ENCODE measurements at places on chromosomes 3 and 15.

- DNase-seq, result no peak
These were observed 38.8 kb upstream of the TNFSF10 start for GRCh38 chr3:172561897-172562640.

- DNase-seq, result no peak
These were observed 6.0 kb downstream of the PRKCI start for GRCh38 chr3:170228093-170228766.

DNA sequence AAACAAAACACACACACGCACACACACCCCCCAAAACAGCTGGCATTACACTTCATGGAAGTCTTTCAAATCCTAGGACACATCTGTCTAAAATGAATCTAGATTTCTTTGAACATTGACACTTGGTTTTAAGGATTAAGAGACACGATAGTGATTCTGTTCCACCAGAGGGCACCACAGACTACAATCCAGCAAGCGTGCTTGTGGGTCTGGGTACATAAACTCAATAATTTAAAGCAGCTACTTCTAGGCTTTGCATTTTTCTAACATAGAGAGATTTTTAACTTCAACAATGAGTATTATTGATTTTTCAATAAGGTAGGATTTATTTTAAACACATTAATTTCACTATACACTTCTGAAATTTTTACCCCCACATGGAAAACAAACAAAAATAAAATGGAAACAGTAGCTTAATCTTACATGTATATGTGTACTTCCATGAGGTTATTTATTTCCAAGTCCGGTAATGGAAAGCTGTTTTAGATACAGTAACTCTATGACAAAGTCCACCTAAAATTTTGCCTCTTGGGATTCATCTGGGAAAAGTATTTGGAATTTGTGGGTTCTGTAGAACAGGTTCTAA is 564.0 kb upstream of the TGFBR2 start:
- no peak for DNase-seq

DNA sequence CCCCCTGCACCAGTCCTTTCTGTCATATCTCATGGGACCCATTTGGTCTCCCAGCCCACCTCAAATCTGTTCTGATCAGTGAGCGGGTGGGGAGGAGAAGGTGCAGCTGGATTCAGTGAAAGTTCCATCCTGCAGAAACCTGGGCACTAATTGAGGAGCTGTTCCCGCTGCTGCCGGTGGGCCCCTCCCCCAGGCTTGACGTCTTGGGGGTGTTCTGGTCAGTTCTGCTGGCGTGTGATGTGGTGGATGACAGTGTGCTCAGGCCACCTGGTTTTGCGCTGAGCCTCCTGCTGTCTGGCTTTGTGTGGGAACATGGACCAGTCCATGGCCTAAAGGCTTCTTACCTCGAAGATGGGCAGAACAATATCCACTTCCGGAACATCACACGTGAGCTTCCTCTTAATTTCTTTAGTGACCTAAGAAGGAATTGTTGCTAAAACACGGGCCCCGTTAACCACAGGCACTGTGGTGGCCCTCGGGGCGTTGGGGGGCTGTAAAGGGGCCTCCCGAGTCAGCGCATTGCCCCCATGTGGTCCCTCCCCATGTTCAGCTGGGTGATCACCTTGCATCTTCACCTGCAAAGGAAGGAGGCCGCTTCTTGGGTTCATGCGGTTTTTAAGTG is 59.7 kb downstream of the RGMA start:
- DNase-seq, result peak; percentile 86

GRCh38 chr15:74156678-74157411 is 16.7 kb upstream of the ISLR start:
- DNase-seq, result no peak

DNA sequence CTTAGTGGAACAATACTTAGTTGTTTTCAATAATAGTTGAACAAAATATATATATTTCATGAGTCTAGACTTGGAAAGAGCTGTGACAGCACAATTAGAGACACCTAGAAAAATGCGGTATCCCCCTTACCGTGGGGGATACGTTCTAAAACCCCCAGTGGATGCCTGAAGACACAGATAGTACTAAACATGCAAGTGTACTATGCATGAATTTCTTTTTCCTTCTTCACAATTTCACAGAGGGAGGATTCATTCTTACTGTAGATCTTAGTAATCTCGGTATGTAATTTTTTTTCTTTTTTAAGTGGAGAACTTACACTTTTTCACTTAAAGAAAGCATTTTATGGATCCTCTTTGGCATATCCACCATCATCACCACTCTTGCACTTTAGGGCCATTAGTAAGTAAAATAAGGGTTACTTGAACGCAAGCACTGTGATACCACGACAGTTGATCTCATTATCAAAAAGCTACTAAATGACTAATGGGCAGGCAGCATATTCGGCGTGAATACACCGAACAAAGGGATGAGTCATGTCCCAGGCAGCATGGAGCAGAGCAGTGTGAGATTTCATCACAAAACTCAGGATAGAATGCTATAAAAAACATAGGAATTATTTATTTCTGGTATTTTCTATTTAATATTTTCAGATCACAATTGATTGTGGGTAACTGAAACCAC is 72.3 kb upstream of the ZNF280D start:
- no peak for DNase-seq

GRCh38 chr15:40743921-40744814 is 10.9 kb downstream of the RMDN3 start:
- DNase-seq, result no peak

DNA sequence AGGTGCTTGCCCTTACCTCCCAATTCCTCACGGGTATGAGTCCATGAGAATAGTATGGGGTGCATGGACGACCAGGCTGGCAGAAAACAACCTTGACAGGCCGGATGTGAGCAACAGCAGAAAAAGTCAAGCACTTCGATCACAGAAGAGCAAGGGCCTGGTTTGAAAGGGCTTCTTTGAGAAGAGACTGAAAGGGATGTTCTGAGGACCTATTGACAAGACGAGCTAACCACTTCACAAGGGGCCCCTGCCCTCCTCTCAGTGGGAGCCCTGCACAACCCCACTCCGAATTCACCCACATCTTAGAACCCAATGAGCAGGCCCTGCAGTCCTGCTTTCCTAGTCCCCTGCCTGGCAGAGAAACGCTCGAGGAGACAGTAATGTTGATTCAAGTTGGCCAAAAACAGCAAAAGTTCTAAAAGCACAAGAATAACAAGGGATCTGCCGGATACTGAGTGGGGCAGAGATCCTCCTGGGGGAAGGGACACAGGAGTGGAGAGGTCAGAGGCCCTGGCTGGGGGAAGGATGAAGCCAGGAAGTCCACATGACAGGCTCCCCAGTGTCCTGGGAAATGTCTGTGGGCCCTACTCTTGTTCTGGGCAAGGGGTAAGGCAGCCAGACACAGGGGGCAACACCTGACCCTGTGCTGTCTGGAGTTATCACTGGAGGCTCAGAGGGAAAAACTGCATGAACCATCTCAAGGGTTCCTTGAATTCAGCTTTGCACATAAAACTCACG is 14.8 kb upstream of the CX3CR1 start:
- DNase-seq, result no peak

- DNase-seq, result no peak
These were observed 199.2 kb downstream of the BCHE start for GRCh38 chr3:165638034-165638433.

- DNase-seq, result peak; percentile 61
These were observed 12.1 kb downstream of the HEG1 start for GRCh38 chr3:125043599-125044151.

GRCh38 chr15:23439513-23439912 is 7.5 kb downstream of the GOLGA6L2 start:
- no peak for DNase-seq

- DNase-seq, result no peak
These were observed 562.7 kb downstream of the GBE1 start for GRCh38 chr3:81198756-81199155.

GRCh38 chr3:59101231-59101736 is 51.5 kb upstream of the CFAP20DC start:
- DNase-seq, result no peak

DNA sequence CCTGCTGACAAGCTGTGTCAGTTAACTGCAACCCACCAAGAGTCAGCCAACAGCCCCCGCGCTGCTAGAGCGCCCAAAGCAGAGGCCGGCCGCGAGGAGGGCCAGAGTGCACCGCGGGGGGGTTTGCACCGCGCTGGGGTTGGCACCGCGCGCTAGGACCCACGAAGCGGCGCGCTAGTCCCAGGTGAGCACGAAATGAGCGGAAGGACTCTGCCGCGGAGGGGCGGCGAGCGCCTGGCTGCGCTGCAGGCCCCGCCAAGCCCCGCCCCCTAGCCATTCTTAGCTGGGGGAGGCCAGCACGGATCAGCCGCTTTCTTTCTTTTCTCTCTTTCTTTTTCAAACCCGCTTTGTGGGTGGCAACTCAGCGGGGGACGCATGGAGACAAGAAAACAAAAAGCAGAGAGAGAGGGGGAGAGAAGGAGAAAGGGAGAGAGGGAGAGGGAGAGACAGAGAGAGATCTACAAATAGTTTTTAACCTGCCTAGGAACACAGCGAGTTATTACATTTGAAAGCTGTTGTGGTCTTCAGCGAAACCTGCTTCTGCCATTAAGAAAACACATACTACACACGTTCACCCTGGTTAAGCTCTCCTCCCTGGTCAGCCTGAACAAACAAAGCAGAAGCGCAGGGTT is 6.9 kb upstream of the FOXB1 start:
- no peak for DNase-seq

- no peak for DNase-seq
These were observed 6.2 kb upstream of the EHD4 start for GRCh38 chr15:41978534-41978933.

- DNase-seq, result no peak
These were observed 332.7 kb downstream of the PDCD6IP start for GRCh38 chr3:34131091-34131490.

DNA sequence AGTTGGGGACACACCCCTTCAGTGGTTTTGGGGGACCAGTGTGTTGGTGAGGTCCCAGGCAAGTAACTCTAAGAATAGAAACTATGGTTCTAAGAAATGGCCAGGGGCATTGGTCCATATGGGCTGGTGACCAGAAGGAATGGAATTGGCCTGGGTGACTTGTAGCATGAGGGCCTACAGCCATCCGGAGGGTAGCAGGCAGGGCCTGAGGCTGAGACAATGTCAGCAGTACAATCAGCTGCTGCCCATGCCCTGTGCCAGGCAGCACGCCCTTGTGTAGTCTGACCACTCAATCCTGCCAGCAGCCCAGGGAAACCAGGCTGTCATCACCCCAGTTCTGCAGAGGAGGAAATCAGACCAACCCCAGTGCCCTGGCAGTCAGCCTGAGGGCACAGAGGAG is 100.6 kb downstream of the DNAJB8 start:
- DNase-seq, result no peak

GRCh38 chr3:139226731-139227130 is 117.1 kb upstream of the MRPS22 start:
- DNase-seq, result no peak

DNA sequence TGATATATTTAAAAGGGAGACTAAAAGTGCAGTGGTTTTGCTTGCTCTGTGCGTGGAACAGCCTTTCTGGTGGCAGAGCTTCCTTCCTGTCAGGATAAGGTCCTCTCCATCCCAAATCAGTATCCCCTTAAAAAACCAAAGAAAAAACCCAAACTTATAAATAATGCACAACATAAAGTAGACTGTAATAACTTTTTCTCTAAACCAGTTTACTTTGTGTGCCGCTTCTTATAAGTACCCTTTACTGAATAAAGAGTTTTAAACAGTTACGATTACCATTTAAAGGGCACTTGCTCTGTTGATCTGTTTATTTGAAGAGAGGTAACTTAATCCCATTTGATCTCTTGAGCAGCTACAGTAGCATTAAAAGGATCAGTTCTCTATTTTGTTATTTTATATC is 2.5 kb downstream of the PIK3CA start:
- no peak for DNase-seq

DNA sequence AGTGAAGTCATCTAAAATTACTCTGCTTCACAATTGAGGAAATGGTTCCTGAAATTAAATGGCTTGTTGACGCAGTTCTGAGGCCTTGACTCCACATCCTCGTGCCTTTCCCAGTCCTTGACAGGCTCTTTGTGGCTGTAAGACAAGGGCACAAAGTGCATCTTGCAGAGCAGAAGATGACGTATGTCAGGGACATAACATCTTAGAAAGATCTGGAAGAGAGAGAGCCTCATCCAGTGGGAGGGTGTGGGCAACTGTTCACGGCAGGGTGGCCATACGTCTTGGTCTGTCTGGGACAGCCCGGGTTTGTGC is 91.0 kb downstream of the CHRNA7 start:
- DNase-seq, result no peak

- no peak for DNase-seq
These were observed 119.1 kb upstream of the ADAMTS9 start for GRCh38 chr3:64806668-64807605.

DNA sequence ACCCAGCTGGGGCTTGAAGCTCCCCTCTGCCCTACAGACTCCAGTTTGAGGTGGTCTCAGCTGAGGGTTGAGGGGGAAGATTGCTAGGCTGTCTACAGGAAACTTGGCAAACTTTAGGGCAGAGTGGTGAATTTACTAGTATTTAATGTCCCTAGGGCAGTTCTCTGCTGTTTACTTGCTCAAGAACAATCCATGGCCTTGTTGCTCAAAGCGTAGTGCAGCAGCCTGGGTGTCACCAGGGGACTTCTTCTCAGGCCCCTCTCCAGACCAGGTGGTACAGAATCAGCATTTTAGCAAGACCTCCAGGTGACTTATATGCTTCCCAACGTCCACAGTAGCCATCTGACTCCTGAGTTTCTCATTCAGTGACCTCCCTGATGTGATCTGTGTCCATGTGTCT is 188.9 kb downstream of the NR1D2 start:
- no peak for DNase-seq

GRCh38 chr3:10702961-10703740 is 112.9 kb upstream of the SLC6A11 start:
- DNase-seq, result no peak
